ENCODE measurements at places on chromosomes 6 and 20.

DNA sequence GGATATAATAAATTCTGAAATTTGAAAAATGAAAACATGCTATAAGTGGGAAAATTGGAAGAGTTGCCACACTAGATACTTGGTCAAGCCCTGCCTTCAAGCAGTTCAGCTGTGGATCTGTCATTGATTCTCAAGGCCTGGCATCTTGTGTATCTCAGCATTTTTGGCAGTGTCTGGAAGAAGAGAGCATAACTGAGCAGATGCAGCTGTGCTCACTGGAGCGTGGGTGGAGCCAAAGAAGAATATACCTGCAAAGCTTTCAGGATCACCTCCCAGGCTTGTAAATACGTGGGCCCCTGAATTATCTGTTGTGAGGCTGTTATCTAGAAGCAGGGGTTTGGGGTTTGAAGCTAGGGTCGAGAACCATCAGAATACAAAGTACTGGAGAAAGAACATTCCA lies 31.3 kb upstream of the CHD6 start:
- no peak for DNase-seq

DNA sequence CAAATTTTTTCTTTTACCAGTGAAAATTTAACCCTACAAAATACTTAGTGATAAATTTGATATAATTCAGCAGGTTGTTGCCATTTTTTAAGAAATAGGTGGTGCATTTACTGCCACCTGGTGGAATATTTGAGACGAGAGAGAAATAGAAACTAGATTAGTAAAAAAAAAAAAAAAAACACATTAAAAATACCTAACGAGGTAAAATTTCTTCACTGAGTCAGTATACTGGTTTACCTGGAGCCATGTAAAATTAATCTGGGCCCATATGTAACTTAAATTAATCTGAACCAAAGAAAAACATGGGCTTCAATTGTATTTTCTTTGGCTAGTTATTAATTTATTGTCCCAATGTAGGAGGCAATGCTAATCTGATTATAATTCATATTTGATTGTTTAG lies 520.8 kb downstream of the EPM2A start:
- peak; percentile 38 for DNase-seq

DNA sequence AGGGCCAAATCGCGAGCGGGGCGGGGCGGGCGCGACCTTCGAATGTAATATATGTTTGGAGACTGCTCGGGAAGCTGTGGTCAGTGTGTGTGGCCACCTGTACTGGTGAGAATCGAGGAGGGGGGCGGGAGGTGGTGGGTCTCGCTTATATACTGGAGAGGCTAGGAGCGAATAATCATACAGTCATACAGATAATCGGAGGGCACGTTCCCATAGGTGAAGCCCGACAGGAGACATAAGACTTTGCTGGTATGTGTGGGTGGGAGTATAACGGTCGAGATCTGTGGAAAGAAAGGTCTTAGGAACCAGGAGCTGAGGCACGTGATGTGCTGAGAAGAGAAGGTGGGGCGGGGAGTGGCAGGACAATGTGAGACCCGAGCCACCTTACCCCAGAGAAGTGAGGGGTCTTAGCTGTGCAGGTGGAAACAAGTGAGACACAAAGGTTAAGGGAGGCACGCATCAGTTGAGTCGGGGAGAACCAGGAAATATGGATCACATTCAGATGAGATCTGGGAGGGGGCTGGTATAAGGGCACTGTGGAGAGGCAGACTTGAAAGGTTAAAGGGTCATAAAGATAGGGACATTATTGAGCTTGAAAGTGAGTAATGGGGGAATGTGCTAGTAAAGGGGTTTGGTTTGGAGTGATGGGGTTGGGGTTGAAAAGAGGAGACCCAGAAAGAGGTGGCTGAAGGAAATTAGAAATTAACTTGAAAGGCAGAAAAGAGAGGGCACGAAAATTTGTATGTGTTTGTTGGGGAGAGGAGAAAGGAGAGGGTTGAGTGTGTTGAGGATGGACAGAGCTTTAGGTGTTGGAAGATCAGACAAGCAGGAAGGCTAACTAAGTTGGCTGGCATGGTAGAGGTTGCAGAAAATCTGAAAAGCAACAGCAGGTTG lies 589 bp downstream of the RNF5 start:
- DNase-seq, result no peak

GRCh38 chr20:51926670-51927305 lies 124.5 kb upstream of the SALL4 start:
- DNase-seq, result peak; percentile 60

- DNase-seq, result no peak
Observed at GRCh38 chr20:63163171-63163570, 52.8 kb downstream of the YTHDF1 start.

- DNase-seq, result no peak
Observed at GRCh38 chr6:32879691-32880090, 25.7 kb downstream of the PSMB9 start.

GRCh38 chr20:47800623-47801022 lies 15.3 kb upstream of the SULF2 start:
- no peak for DNase-seq

GRCh38 chr6:123986938-123987337 lies 183.3 kb downstream of the NKAIN2 start:
- DNase-seq, result no peak

DNA sequence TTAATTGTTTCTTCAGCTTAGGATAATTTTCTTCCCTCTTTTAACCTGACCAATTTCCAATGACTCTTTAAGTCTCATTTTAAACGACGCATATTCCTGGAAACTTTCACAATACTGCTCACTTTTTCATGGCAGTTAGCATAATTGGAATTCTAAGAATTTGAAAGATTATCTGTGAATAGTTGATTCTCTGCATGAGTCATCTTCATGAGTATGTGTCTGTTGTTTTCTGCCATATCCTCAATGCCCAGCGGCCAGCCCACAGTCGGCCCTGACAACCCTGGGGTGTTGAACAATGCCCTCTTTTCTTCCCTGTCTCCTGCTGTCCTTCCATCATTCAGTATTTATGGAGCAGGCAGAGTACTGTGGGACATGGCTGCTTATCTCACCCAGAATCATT lies 554.2 kb downstream of the CDH26 start:
- peak; percentile 90 for DNase-seq

DNA sequence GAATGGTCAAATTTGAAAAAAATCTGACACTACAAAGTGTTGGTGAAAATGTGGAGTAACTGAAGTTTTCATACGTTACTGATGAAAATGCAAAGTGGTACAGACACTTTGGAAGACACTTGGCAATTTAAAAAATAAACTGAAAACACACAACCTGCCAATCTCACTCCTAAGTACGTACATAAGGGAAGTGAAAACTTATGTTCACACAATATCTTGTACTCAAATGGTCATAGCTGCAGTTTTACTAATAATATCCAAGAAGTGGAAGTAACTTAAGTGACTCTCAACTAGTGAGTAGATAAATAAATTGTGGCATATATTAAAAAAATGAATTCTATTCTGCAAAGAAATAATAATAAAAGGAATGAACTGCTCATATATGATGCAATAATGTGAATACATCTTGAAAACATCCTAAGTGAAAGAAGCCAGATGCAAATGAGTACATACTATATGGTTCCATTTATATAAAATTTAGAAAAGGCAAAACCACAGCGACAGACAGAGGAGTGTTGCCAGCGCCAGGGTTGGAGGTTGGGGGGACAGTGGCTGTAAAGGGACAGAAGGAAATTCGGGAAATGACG lies 198.2 kb downstream of the ERMARD start:
- no peak for DNase-seq

GRCh38 chr6:135018052-135018451 lies 36.6 kb downstream of the HBS1L start:
- no peak for DNase-seq

DNA sequence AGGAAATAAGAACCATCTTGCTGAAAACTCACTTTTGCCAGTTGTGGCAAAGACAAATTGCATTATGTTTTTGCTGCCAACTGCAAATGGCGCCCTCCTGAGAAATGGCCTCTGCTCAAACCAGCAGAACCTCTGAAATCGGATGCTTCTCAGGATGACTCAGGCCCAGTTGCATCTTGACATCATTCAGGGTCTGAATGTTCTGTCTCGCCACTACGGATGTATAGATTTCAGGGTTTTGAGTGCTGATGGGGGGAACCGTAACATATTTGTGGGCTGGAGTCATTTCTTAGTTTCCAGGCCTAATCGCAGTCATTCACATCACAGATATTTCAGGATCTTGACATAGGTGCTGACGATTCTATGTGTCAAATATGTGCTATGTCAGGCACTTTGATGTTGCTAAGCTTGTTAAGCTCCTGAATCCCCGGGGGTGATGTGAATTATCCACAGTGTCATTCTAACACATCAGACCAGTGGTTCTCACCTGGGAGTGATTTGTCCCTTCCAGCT lies 207.1 kb downstream of the NFATC2 start:
- peak; percentile 99 for DNase-seq

DNA sequence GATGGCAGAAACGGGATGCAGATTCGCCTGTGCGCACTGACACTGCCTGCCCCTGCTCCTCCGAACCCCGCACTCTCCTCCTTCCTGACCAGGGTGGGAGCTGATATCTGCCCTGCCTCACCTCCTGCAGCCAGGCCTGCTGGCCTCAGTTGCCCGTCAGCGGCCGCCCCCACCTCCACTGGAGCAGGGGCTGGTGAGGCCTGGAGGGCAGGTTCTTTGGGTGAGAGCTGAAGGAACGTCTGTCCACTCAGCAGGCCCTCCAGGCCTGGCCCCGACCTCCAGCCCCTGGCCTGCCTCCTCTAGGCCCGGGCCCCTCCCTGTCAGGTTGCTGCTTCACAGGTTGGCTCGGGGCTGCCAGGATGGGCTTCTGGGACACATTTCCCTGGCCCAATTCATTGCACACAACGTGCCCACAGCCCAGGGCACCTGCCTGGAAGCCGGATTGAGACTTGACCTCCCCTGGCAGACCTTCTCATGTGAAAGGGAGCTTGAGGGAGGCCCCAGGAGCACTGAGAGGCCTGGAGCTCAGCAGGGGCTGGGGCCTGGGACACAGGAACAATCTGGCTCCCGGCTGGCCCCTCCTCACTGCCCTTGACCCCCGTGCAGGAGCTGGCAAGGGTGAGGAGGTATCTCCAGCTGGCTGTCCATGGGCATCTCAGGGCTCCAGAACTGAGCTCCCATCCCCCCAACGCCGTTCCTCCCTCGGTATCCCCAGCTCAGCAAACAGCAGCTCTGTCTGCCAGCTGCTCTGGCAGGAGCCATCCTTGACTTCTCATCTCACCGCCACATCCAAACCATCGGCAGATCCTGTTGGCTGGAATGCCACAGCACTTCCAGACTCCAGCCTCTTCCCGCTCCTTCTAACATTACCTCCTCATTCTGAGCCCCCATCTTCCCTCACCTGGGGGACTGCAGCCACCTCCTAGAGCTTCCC lies 39.5 kb downstream of the SPDEF start:
- DNase-seq, result no peak

DNA sequence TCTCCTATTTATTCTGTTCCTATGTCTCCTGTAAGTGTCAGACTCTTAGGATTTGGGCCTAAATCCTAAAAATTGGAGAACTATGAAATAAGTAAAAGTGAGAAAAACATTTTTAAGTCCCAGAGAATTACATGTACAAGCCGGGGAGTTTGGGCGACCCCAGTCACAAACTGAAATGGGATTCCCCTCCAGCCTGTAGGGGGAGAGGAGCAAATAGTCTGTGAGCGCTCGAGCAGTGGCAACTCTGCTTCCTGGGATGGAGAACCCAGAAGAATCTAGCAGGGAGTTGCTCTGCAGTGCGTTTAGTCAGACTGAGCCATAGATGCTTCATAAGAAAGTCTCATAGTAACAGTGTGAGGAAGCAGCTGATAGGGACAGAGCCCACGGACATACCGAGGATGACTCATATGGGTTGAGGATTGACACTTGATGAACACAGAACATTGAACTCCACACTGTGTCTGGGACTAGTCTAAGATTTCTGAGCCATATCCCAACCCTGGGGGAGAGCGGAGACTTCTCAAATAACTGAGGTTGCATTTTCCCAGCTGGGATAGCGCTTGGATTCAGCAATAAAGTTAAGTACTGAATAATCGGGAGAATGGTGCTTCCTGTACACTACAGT lies 437.2 kb downstream of the BCKDHB start:
- peak; percentile 91 for DNase-seq

DNA sequence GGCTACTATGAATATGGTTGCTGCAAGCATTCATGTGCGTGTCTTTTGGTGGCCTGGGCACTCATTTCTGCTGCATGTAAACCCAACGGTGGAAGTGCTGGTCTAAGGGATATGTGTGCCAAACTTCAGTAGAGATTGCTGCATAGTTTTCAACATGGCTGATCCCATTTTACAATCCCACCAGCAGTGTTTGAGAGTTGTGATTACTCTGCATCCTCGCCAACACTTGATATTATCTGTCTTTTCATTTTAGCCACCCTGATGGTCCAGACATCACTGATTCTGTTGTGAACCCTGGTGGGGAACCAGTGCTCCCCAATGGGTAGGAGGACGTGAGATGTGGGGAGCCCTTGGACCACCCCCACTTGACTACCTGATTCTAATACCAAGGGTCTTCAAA lies 27.5 kb downstream of the PACSIN1 start:
- DNase-seq, result no peak

GRCh38 chr6:139597087-139597763 lies 222.8 kb upstream of the CITED2 start:
- DNase-seq, result no peak

DNA sequence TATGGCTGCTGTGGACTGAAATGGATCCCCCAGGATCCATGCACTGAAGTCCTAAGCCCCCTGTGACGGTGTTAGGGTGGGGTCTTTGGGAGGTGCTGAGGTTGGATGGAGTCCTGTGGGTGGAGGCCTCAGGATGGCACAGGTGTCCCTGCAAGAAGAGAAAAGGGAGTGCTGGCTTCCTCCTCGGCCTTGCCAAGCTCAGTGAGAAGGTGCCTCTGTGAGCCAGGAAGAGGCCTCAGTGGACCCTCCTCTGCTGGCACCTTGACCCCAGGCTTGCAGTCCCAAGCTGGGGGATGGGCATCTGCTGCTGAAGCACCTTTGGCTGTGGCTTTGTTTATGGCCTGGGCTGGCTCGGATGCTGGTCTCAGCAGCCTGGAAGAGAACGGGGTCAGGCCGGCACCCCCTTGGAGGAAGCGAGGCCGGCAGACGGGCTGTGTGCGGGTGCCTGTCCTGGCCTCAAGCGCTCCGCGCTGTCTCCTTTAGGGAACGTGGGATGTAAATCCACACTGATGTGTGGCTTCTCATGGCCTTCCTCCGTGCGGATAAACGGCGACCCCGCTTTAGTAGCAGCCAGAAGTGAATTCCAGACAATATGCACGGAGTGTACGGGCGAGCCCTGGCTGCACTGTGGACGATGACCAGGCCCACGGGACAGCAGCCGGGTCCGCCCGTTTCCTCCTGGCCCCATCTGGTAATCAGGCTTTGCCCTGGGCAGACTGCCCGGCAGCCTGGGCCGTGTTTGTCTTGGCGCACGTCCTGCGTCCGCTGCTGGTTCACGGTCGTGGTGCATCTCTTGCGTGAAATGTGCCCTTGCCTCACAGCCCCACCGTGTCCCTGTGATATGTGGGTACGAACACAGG lies 182.6 kb downstream of the ERMARD start:
- no peak for DNase-seq

DNA sequence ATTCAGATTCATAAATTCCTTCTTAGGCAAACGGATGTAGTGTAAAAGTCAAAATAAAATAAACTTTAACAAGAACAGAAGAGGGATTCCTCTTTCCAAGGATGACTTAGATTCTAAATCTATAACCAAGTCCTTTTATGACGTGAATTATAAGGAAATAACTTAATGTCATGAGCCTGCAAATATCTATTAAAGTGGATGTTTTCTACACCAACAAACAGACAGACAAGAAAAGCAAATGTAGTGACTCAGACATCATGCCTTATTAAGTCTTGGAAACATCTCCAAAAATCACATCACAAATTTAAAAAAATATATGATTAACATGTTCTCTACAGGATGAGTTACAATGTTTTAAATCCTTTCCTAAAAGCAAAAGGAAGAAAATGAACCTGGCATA lies 397.1 kb downstream of the ESR1 start:
- no peak for DNase-seq

- DNase-seq, result peak; percentile 47
Observed at GRCh38 chr6:2111162-2111677, 134.2 kb downstream of the GMDS start.

Measured in HT1080 (cell line).